ENCODE measurements at places on chromosomes 11 and 22.

DNA sequence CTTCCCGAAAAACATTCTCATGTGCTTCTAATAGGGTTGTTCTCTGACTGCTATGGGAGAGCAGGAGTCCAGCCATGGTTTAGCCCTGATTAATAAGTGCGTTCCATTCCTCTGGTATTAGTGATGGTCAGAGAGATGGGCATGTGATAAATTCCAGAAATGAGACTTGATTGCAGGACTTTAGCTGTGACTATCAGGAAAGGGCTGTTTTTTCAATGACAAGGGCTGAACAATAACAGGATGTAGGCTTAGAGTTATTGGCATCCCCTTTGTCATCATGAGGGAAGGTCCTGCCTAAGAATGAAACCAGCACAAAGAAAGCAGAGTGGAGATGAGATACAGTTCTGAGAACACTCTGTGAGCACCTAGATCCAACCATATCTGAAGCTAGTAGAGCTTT lies 494.6 kb downstream of the MIAT start:
- no peak for DNase-seq

- DNase-seq = no peak
Measured at GRCh38 chr11:6825231-6825744, 20.2 kb upstream of the OR10A5 start.

GRCh38 chr11:67572747-67573419 lies 10.7 kb upstream of the GSTP1 start:
- DNase-seq = peak; percentile 47

GRCh38 chr22:30306627-30307011 lies 17.3 kb upstream of the CASTOR1 start:
- DNase-seq = no peak

DNA sequence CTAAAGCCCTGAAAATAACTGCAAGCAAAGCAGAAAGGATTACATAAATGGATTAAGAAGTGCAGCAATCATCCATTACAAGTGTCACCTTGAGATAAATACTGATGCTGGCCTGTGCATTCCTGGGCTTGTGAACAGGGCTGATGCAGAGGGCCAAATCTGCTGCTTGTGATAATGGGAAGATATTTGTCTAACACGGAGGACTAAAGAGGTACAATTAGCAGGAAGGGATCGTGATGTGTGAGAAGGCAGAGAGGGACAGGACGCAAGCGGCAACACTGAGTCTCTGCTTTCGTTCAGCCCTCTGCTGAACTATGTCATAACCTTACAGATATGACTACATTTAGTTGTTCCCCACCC lies 107.7 kb upstream of the DDI1 start:
- no peak for DNase-seq

GRCh38 chr11:104609311-104610085 lies 288.8 kb downstream of the CASP12 start:
- DNase-seq = peak; percentile 56

- DNase-seq = no peak
Measured at GRCh38 chr11:8581300-8581699, 12.7 kb downstream of the STK33 start.

- DNase-seq = no peak
Measured at GRCh38 chr22:42992886-42993479, 22.0 kb downstream of the PACSIN2 start.

- DNase-seq = no peak
Measured at GRCh38 chr11:86043765-86044503, 24.9 kb downstream of the PICALM start.

All from iPS DF 19.7 (cell line).